Activated naive CD4-positive, alpha-beta T cell (primary cell): ENCODE measurements at places on chromosomes 7 and 10.
A peak's percentile ranks its signal among the peaks of the same experiment; 100 is the strongest.

DNA sequence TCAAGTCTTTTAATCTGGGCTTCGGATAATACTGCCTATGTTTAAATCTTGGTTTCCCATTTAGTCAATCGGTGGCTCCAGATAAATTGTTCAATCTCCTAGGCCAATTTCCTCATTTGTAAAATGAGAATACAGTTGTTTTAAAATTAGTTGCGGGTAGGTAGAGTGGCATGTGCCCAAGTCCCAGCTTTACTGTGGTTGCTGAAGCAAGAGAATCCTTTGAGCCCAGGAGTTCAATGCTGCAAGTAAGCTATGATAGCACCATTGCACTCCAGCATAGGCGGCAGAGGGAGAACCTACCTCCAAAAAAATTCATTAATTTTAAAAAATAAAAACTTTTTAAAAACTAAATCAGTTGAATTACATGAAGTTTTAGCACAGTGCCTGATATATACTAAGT, 7.3 kb downstream of the RNF216 start:
- no peak for DNase-seq

DNA sequence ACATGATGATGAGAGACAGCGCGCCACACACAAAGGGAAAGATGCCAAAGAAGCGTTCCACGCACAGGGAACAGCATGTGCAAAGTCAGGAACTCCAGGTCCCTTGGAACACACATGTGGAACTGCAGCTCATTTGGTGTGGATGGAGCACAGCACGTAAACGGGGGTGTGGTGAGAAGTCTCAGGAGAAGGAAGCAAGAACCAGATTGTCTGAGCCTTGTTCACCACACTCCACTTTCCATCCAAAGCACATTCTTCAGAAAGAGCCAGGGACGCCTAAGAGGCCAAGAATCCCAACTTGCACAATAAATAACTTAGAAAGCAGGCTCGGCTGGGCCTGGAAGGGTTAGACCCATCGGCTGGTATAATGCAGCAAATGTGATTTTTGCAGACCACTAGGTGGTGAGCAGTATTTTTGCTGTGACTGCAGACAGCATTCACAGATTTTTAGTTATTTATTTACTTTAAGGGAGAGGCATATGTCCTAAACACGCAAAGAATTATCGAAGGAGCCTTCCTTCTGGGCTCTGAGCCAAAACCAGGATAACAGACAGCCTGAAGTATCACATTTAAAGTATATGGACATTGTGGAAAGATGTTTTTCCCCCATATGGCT, 27.9 kb upstream of the ASCC1 start:
- no peak for DNase-seq

- no peak for DNase-seq
Observed at GRCh38 chr10:124092250-124092859, 1.0 kb downstream of the CHST15 start.

DNA sequence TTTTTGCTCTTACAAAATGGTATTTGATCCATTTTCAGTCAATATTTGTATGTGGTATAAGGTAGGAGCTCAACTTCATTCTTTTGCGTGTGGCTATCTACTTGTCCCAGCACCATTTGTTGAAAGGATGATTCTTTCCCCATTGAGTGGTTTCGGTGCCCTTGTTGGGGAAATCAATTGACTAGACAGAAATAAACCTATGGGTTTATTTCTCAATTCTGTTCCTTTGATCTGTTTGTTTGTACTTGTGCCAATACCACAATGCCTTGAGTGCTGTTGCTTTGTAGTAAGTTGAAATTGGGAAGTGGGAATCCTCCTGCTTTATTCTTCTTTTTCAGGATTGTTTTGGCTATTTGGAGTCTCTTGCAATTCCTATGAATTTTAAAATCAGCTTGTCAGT, 41.0 kb downstream of the SNX10 start:
- DNase-seq = no peak

DNA sequence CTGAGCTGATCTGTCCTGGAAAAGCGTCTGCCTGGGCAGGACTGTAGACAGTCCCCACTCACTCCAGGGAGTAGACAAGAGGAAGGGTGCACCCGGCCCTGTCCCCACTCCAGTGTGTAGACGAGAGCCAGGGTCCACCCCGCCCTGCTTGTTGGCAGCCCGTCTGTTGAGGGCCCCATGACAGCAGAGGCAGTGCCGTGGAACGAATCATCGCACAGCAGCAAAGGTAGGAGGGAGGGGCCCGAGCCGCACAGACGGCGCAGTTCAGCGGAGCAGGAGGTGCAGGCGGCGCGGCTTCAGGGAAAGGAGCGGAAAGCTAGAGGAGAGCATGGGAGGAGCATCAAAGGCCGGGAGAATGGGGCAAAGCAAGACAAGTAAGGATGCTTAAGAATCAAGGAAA, 93.0 kb downstream of the DYNC2I1 start:
- no peak for DNase-seq

- DNase-seq = no peak
Observed at GRCh38 chr10:70954381-70955176, 66.2 kb upstream of the PCBD1 start.

DNA sequence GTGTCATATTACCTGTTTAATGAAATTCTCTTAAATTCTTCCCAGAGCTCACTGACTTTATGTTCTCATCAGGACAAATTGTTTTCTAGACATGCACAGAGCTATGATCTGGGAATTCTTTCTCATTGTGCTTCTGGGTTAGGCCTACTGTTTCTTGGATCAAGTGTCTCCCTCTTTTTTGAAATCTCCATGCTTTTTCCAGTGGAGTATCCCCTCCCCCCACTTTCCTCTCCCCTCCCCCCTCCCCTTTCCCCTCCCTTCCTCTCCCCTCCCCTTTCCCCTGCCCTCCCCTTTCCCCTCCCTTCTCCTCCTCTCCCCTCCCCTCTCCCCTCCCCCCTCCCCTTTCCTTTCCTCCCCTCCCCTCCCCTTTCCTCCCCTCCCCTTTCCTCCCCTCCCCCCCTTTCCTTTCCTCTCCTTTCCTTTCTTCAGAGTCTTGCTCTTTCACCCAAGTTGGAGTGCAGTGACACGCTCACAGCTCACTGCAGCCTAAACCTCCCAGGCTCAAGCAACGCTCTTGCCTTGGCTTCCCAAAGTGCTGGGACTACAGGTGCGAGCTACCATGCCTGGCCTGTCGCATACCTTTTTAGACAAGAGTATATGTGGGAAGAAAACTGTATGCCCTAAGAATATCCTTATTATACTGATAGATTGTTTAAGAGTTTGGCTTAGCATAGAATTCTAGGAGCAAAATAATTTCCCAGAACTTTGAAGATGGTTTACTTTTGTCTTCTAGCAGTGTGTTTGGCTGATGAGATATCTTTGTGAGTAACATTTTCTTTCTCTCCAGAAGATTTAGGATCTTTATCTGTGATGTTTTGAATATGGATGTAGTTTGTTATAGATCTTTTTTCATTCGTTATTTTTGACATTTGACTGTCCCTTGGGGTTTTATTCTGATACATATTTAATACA, 2.5 kb downstream of the DYNC2I1 start:
- DNase-seq = no peak

GRCh38 chr7:90587766-90588165, 8.4 kb upstream of the CDK14 start:
- no peak for DNase-seq

DNA sequence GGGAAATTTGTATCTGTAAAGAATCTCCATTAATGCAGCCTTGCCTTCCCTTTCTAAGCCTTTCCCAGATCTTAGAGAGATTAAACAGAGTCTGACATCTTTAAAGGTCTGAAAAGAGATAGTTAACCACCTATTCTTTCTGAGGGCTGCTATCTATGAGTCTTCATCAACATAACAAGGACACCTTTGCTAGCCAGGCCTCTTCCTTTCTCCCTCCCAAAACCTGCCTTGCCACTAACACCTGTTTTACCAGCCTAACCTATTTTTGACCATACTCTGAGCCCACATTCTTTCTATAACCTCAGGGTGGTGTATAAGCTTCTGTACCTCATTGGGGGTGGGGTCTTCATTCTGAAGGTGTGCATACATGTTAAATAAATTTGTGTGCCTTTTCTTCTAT, 217.1 kb downstream of the IPMK start:
- DNase-seq = no peak

- no peak for DNase-seq
Observed at GRCh38 chr7:24908166-24908565, 71.8 kb downstream of the OSBPL3 start.

DNA sequence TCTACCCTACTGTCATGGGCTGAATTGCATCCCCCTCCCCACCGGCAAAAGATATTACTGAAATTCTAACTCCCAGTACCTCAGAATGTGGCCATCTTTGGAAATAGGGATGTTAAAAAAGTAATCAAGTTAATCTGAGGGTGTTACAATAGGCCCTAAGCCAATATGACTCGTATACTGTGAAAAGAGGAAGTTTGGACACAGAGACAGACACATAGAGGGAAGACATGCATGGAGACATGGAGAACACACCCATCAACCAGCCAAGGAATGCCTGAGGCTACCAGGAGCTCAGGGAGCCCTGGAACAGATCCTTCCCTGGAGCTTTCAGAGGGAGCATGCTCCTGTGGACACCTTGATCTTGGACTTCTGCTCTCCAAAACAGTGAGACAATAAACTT, 138.2 kb upstream of the ADO start:
- no peak for DNase-seq

DNA sequence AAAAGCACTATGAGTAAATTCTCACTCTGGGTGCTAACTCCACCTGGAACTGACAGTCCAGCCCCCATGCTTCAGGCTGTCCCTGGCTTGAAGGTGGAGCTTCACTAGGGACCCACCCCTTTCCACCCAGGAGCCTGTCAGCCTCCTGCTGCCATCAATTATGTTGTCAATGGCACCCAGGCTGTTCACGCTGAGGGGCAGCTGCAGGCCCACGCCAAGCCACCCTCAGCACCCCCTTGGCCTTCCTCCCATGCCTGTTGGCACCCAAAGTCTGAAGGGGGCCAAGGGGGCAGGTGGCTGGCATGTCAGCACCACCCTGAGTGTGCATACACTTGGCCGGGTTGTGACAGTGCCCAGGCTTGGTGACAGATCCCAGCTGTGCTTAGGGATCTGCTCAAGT, 149.3 kb downstream of the NXPH1 start:
- DNase-seq = no peak

DNA sequence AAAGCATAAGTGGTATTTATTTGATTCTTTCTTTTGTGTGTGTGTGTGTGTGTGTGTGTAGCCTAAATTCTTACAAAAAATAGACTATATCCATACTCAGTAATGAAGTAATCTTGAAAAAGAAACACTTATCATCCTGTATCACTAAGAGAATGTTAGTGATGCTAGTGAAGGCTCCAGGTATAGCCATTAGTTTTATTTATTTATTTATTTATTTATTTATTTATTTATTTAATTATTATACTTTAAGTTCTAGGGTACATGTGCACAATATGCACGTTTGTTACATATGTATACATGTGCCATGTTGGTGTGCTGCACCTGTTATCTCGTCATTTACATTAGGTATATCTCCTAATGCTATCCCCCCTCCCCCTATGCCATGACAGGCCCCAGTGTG, 436.0 kb downstream of the HTR7 start:
- DNase-seq = no peak

- no peak for DNase-seq
Observed at GRCh38 chr7:79489371-79489770, 35.9 kb upstream of the MAGI2 start.

DNA sequence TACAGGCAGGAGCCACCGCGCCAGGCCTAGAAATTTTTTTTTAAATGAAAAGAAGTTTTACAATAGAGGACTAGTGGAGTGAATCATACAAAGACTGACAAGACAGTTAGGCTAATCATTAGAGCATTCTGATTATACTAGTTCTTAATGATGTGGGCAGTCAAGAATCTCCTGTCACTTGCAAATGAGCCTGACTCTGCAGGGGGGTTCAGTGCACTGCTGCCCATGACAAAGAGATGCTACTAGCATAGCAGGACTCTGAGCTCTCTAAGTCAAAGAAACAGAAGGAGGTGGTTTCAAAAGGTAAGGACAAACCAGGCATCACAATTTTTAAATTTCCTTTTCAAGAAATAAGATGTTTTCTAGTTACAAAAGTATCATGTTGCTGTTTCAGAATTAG, 59.0 kb downstream of the CCDC6 start:
- DNase-seq = no peak

DNA sequence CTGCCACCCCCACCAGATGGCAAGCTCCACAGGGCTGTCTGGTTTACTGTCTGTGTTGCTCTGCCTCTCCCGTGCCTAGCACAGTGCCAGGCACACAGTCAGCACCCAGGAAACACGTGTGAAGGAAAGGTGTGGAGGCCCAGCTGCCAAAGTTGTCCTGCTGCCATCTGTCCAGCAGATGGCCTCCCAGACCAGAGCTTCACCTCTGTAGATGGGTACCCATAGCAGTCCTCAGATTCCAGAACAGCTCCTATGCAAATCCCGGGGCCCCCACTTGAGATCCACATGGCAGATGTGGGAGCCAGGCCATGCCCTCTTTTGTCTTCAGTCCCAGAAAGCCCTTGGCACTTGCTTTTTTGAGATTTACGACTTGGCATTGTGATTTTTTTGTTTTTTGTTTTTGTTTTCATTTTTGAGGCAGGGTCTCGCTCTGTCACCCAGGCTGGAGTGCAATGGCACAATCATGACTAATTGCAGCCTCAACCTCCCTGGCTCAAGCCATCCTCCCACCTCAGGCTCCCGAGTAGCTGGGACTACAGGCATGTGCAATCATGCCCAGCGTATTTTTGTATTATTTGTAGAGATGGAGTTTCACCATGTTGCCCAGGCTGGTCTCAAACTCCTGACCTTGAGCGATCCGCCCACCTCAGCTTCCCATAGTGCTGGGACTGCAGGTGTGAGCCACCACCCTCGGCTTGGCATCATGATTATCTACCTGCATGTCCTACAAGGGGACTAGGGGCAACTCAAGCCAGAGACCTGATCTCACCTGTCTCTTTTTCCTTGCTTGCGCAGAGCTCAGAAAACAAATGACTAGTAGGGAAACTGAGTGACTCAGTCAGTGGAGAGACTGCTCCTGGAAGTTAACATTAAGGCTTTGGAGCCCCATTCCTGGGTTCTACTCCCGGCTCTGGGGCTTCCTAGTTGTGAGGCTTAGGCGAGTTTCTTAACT, 16.9 kb upstream of the PALD1 start:
- peak; percentile 38 for DNase-seq

DNA sequence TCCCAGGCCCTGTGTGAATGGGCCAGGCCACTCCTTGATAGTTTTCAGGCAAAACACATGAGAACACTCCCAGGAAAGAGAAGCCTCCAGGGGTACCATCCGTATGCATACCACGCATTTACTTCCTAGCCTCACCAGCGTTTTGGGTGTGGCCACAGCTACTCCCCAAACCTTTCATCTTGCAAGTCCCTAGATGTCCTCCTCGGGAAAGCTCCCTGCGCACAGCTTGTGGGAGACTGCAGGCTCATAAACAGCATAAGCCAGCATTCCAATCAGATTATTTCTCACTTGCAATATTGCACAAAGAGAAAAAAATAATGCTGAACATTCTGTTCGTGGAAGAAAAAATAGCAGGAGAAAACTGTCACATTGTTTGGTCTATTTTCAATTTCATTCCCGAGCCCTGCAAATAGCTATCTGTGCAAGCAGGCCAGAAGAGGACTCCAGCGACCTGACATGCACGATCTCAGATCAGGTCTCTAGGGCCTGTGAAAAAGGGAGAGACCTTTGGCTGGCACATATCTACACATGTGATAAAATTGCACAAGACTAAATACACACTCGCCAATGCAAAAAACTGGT, 175.6 kb downstream of the PLXNA4 start:
- no peak for DNase-seq
